ENCODE measurements at places on chromosomes 13 and 19. TPM values are rescaled to one million over a fixed set of nuclear protein-coding genes. Genes with fewer than 3 reads are reported as not detected.

The CDX2 gene
- not detected for total RNA-seq

The PSG1 gene
- total RNA-seq = not detected

The ZNF665 gene
- 3.8 TPM for total RNA-seq

The FREM2 gene
- total RNA-seq = 20.5 TPM

The MBD3L3 gene
- total RNA-seq = not detected

The IFNL1 gene
- not detected for total RNA-seq

The ZNF296 gene
- 2.6 TPM for total RNA-seq

The MATK gene
- 15.1 TPM for total RNA-seq

The WDR87 gene
- not detected for total RNA-seq

The ZNF586 gene
- total RNA-seq = 30.4 TPM

DNA sequence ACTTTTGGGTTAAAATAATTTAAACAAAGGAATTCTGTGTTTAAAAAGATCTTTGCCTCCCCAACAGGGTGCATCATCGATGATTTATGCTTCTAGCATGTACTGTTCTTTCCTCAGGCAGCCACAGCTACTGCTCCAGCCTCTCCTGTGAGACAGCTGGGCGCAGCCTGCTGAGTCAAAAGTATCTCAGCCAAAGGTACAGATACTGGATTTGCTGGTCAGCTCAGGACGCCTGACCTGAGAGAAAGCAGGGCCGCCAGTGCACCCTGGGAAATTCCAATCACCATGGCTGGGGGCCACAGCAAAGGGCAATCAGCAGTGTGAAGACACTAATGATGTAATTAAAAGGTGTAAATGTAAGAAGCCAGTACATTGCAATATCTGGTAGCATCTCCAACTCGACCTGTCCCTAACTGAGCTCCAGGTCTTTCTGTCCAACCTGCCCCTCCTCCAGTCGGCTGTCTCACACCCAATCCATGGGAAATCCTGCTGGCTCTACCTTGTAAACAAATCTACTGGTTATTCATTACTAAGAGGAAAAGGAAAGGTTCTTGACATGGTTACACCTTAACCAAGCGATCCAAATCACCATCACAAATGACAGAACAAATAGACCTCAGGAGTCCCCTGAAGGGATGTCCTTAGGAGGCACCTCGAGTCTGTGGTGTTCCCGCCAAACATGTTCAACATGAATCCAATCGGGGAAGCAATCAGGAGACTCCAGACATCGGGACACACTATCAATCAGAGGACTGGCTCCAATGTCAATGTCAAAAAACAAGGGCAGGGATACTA is 7.3 kb downstream of the OPA3 start:
- no peaks in the 10 kb centered on the region for H3K36me3 ChIP-seq
- H3K4me1 ChIP-seq = peaks cover 14% of the 10 kb centered on the region
- H3K27ac ChIP-seq = peak overlapping the region; percentile 44
- DNase-seq = no peak
- H3K4me3 ChIP-seq = no peak overlapping the region

- H3K4me1 ChIP-seq = no peaks in the 10 kb centered on the region
- H3K4me3 ChIP-seq = no peak overlapping the region
- H3K27ac ChIP-seq = no peak overlapping the region
- DNase-seq = no peak
Measured at GRCh38 chr13:93307136-93307535, 80.5 kb downstream of the GPC6 start.

GRCh38 chr13:95254339-95254738 is 46.9 kb downstream of the ABCC4 start:
- no peak overlapping the region for H3K27ac ChIP-seq
- no peak for DNase-seq
- H3K4me3 ChIP-seq = no peak overlapping the region
- H3K27me3 ChIP-seq = no peaks in the 10 kb centered on the region

GRCh38 chr19:42114412-42114811 is 17.8 kb downstream of the POU2F2 start:
- H3K27me3 ChIP-seq = no peaks in the 10 kb centered on the region
- no peaks in the 10 kb centered on the region for H3K4me1 ChIP-seq
- no peaks in the 10 kb centered on the region for H3K36me3 ChIP-seq
- no peak for DNase-seq

- H3K4me3 ChIP-seq = no peak overlapping the region
- no peaks in the 10 kb centered on the region for H3K4me1 ChIP-seq
Measured at GRCh38 chr19:43605875-43606568, 5.9 kb upstream of the SRRM5 start.

DNA sequence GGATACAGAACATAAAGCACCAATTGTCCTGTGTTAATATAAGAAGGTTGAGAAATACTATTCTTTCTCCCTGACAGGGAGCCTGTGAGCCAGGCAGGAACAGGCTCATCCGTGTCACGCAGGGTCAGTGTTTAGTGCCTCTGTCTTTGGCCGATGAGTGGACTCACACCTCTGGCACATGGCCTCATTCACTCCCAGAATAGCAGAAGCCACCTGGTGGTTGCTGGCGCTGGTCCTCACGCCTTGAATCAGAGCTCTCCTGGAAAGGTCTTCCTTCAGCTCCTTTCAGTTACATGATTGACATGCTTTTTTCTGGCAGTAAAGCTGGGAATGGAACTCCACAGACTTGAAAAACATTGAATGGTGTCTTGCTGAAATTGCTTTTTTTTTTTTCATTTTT is 28.1 kb upstream of the SIAH3 start:
- H3K27ac ChIP-seq = no peak overlapping the region
- no peak for DNase-seq
- no peaks in the 10 kb centered on the region for H3K4me1 ChIP-seq
- H3K4me3 ChIP-seq = no peak overlapping the region

DNA sequence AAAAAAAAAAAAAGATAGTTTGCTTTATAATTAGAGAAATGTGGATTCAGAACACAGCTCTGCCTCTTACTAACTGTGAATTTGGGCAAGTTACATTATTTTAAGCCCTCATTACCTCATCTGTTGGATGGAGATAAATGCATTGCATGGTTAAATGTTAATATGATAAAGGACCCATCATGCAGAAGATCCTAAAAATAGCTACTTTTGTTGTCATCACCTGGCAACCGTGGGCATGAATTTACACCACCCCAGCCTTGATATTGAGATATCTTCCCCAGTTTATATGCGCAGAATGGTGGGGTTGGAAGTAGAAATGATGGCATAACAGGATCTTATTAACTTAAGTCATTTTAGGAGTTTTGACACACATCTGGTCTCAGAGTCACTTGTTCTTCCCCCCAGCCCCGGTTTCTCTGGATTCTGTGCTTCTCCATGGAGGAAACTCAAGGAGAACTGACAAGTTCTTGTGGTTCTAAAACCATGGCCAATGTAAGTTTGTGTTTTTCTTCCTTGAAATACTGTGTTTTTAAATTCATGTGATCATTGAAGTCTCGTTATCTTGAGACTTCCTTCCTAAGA is 8.9 kb downstream of the ZNF546 start:
- H3K27me3 ChIP-seq = no peaks in the 10 kb centered on the region
- H3K4me3 ChIP-seq = no peak overlapping the region
- H3K4me1 ChIP-seq = no peaks in the 10 kb centered on the region
- no peak overlapping the region for H3K27ac ChIP-seq
- peaks cover 14% of the 10 kb centered on the region for H3K36me3 ChIP-seq

- no peaks in the 10 kb centered on the region for H3K4me1 ChIP-seq
- no peak overlapping the region for H3K4me3 ChIP-seq
- no peaks in the 10 kb centered on the region for H3K27me3 ChIP-seq
- no peaks in the 10 kb centered on the region for H3K36me3 ChIP-seq
Measured at GRCh38 chr13:45878966-45879365, 27.4 kb upstream of the SIAH3 start.

- DNase-seq = peak; percentile 45
- peaks cover 33% of the 10 kb centered on the region for H3K4me1 ChIP-seq
- no peaks in the 10 kb centered on the region for H3K36me3 ChIP-seq
- no peaks in the 10 kb centered on the region for H3K27me3 ChIP-seq
- no peak overlapping the region for H3K4me3 ChIP-seq
Measured at GRCh38 chr19:38250821-38251563, 5.2 kb downstream of the PPP1R14A start.

GRCh38 chr13:45522571-45522970 is 57.8 kb downstream of the COG3 start:
- no peak overlapping the region for H3K4me3 ChIP-seq
- H3K4me1 ChIP-seq = peaks cover 1% of the 10 kb centered on the region
- no peak overlapping the region for H3K27ac ChIP-seq
- H3K36me3 ChIP-seq = peaks cover 21% of the 10 kb centered on the region
- DNase-seq = no peak

GRCh38 chr13:75432045-75432444 is 49.9 kb downstream of the TBC1D4 start:
- no peaks in the 10 kb centered on the region for H3K4me1 ChIP-seq
- no peak overlapping the region for H3K27ac ChIP-seq
- H3K4me3 ChIP-seq = no peak overlapping the region
- DNase-seq = no peak
- H3K27me3 ChIP-seq = no peaks in the 10 kb centered on the region
- H3K36me3 ChIP-seq = no peaks in the 10 kb centered on the region

- no peak overlapping the region for H3K4me3 ChIP-seq
- peak; percentile 40 for DNase-seq
- H3K27ac ChIP-seq = no peak overlapping the region
Measured at GRCh38 chr19:2755811-2756210, 16.0 kb upstream of the SLC39A3 start.

GRCh38 chr13:37090912-37091311 is 14.6 kb downstream of the CSNK1A1L start:
- no peaks in the 10 kb centered on the region for H3K4me1 ChIP-seq
- peak overlapping the region; percentile 16 for H3K27ac ChIP-seq
- no peak overlapping the region for H3K4me3 ChIP-seq
- H3K27me3 ChIP-seq = no peaks in the 10 kb centered on the region

- H3K4me3 ChIP-seq = no peak overlapping the region
- no peaks in the 10 kb centered on the region for H3K36me3 ChIP-seq
- no peaks in the 10 kb centered on the region for H3K27me3 ChIP-seq
- no peak overlapping the region for H3K27ac ChIP-seq
- no peak for DNase-seq
Measured at GRCh38 chr13:34654203-34654602, 287.9 kb upstream of the NBEA start.

GRCh38 chr13:38417727-38418126 is 68.1 kb downstream of the UFM1 start:
- H3K27me3 ChIP-seq = no peaks in the 10 kb centered on the region
- no peak for DNase-seq
- no peak overlapping the region for H3K4me3 ChIP-seq
- H3K36me3 ChIP-seq = no peaks in the 10 kb centered on the region
- H3K27ac ChIP-seq = no peak overlapping the region
- no peaks in the 10 kb centered on the region for H3K4me1 ChIP-seq

- H3K27me3 ChIP-seq = no peaks in the 10 kb centered on the region
- DNase-seq = no peak
- H3K36me3 ChIP-seq = no peaks in the 10 kb centered on the region
Measured at GRCh38 chr13:21069561-21070004, 8.2 kb upstream of the LATS2 start.

- no peaks in the 10 kb centered on the region for H3K27me3 ChIP-seq
- H3K27ac ChIP-seq = peak overlapping the region; percentile 92
- peak overlapping the region; percentile 90 for H3K4me3 ChIP-seq
- H3K4me1 ChIP-seq = peaks cover 55% of the 10 kb centered on the region
- DNase-seq = no peak
Measured at GRCh38 chr13:41459432-41460073, 2.2 kb downstream of the RGCC start.

DNA sequence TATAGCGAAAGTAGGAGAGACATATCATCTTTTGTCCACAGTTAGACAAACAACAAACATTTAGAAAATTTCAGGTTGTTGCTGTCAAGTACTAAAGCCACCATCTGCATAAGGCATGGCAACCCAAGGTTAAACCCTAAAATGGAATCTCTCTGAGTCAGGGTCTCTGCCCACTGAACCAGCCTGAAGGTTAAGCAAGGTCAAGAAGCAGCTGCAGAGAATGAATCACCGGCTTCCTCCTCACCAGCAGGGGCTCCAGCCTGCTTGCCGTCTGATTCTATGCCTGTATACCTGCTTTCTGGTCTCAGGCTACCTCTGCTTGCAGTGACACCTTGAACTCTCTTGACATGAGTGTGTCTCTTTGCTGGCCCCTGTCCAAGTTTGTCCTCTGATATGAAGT is 726.2 kb upstream of the SGCG start:
- H3K36me3 ChIP-seq = no peaks in the 10 kb centered on the region
- H3K4me1 ChIP-seq = no peaks in the 10 kb centered on the region
- no peak overlapping the region for H3K4me3 ChIP-seq
- no peak overlapping the region for H3K27ac ChIP-seq
- H3K27me3 ChIP-seq = no peaks in the 10 kb centered on the region

DNA sequence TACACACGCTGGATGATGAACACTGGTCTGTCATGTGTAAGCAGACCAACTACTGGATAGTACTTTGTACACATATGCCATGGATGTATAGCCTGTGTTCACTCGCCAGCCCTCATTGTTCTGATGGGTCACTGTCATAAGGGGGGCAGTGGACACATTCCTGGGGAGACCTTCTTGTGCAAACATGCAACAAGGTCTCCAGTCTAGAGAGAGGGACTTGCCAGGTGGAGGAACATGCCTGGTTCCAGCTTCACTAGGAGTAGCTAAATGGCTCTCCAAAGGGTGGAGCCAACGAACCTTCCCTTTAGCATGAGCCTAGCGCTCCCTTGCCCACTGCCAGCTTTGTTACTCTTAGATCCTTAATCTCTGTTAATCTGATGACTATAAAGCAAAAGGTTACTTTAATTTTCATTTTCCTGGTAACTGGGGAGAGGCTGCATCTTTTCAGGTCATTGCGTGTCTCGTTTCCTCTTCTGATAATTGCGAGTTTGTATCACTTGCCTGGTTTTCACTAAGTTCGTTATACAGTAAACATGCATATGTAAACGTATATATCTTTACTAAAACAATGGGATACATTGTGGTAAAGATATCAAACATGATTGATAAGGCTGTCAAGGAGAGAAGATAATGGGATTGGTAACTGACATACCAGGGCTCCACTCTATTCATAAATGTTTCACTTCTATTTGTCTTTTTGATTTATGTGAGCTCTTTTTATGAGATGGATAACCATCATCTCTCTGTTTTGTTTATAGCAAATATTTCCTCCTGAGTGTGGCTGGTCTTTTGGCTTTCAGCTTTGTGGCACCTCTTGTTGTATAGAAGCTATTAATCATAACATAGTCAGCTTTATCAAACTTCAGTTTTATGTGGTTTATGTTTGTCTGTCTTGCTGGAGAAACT is 235.2 kb upstream of the SGCG start:
- no peaks in the 10 kb centered on the region for H3K27me3 ChIP-seq
- H3K36me3 ChIP-seq = no peaks in the 10 kb centered on the region
- H3K27ac ChIP-seq = no peak overlapping the region
- no peak for DNase-seq
- H3K4me3 ChIP-seq = no peak overlapping the region
- H3K4me1 ChIP-seq = no peaks in the 10 kb centered on the region

- DNase-seq = no peak
- no peaks in the 10 kb centered on the region for H3K27me3 ChIP-seq
- H3K27ac ChIP-seq = no peak overlapping the region
- no peak overlapping the region for H3K4me3 ChIP-seq
- no peaks in the 10 kb centered on the region for H3K36me3 ChIP-seq
Measured at GRCh38 chr13:77930430-77930829, 11.8 kb upstream of the EDNRB start.

GRCh38 chr13:27534108-27534980 is 84.0 kb upstream of the MTIF3 start:
- no peaks in the 10 kb centered on the region for H3K36me3 ChIP-seq
- H3K4me1 ChIP-seq = peaks cover 9% of the 10 kb centered on the region
- no peak for DNase-seq
- H3K4me3 ChIP-seq = no peak overlapping the region
